ENCODE measurements at places on chromosomes 5 and 9. TPM values are rescaled to one million over a fixed set of nuclear protein-coding genes. Genes with fewer than 3 reads are reported as not detected.
A peak's percentile ranks its signal among the peaks of the same experiment; 100 is the strongest.

- peaks cover 45% of the 10 kb centered on the region for H3K4me1 ChIP-seq
- peaks cover 8% of the 10 kb centered on the region for H3K36me3 ChIP-seq
- peak overlapping the region; percentile 97 for H3K4me3 ChIP-seq
These were observed 1.4 kb downstream of the MLLT3 start for GRCh38 chr9:20620650-20621470.

GRCh38 chr9:12908895-12909294 lies 134.1 kb downstream of the LURAP1L start:
- H3K36me3 ChIP-seq, result no peaks in the 10 kb centered on the region
- no peak overlapping the region for H3K4me3 ChIP-seq
- no peak for DNase-seq
- no peaks in the 10 kb centered on the region for H3K27me3 ChIP-seq
- H3K4me1 ChIP-seq, result no peaks in the 10 kb centered on the region

- no peak for DNase-seq
- H3K4me3 ChIP-seq, result no peak overlapping the region
- no peak overlapping the region for H3K27ac ChIP-seq
- no peaks in the 10 kb centered on the region for H3K27me3 ChIP-seq
- peaks cover 3% of the 10 kb centered on the region for H3K4me1 ChIP-seq
These were observed 215.3 kb downstream of the PRELID2 start for GRCh38 chr5:145619806-145620310.

GRCh38 chr5:8522646-8523045 lies 653.7 kb downstream of the MTRR start:
- H3K27ac ChIP-seq, result no peak overlapping the region
- H3K27me3 ChIP-seq, result no peaks in the 10 kb centered on the region
- H3K36me3 ChIP-seq, result no peaks in the 10 kb centered on the region
- peaks cover 4% of the 10 kb centered on the region for H3K4me1 ChIP-seq
- H3K4me3 ChIP-seq, result no peak overlapping the region
- no peak for DNase-seq

- peaks cover 15% of the 10 kb centered on the region for H3K27me3 ChIP-seq
- no peak overlapping the region for H3K27ac ChIP-seq
These were observed 96.7 kb downstream of the CAVIN4 start for GRCh38 chr9:100674419-100675122.

DNA sequence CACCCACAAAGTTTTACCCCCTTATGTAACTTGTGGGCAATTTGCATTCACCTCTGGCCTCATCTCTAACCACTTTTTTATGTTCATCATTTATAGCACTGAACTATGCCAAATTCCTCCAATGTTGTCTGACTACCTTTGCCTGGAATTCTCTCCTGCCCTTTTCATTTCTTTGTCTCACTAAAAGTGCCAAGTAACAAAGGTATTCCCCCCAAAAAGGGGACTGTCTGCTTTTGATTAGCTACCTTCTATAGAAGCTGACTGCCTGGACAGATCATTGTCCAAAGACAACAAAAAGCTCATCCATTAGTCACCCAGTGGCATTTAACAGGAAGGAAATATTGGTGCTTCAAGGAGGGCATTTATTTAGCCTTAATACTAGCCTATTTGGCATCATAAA lies 189.9 kb upstream of the VCAN start:
- H3K27ac ChIP-seq, result peak overlapping the region; percentile 46
- no peaks in the 10 kb centered on the region for H3K27me3 ChIP-seq
- H3K36me3 ChIP-seq, result no peaks in the 10 kb centered on the region
- H3K4me3 ChIP-seq, result no peak overlapping the region
- peaks cover 26% of the 10 kb centered on the region for H3K4me1 ChIP-seq
- DNase-seq, result no peak

DNA sequence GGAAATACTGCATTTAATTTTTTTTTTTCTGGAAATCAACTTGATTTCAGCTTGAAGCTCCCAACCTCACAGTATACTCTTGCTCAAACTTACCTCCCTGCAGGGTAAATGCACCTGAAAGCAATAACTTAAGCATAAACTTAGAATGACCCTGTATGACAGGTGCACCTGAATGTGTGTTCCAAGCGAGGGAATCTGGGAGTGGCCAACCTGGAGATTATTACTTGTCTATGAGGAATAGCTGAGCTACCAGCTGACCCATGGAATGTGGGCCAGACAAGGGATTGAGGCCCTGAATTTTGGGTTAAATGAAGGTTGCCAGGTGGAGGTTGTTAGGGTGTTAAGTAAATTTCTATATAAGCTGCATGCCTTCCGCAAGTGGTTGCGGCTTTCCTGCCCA lies 140.6 kb downstream of the OSTF1 start:
- H3K36me3 ChIP-seq, result no peaks in the 10 kb centered on the region
- peaks cover 16% of the 10 kb centered on the region for H3K27me3 ChIP-seq
- H3K4me1 ChIP-seq, result no peaks in the 10 kb centered on the region
- no peak overlapping the region for H3K4me3 ChIP-seq

DNA sequence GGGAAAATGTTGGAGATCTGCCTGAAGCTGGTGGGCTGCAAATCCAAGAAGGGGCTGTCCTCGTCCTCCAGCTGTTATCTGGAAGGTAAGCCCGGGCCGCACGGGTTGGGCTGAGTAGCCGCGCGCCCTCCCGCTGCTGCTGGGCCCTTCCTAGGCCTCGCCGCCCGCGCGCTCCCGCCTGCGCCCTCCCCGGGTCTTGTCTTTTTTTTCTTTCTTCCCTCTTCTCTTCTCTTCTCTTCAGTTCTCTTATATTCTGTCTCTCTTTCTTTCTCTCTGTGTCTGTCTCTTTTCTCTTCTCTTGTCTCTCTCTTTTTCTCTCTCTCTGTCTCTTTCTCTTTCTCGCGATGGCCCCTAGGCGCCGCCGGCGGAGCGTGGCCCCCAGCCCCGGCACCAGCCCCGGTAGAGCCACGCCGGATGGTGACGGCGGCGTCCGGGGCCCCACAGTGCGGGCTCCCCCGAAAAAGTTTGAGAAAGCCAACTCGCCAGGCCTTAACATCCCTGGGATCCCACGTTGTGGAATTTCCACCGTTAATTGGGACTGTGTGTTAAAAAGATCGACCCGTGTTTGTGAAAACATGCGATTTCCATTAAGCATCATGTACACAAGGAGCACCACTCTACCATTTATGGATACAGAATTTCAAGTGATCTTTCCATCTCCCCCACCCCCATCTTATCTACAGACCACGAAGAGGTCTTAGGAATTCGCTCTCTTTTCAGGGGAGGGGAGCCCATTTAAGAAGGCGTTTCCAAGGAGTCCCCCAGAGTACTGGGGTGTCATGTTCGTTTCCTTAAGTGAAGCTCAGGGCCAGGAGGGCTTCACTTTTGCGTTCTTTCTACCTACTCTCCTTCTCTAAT lies 616 bp downstream of the ABL1 start:
- H3K4me1 ChIP-seq, result peaks cover 61% of the 10 kb centered on the region
- H3K36me3 ChIP-seq, result no peaks in the 10 kb centered on the region
- H3K27ac ChIP-seq, result peak overlapping the region; percentile 98
- no peaks in the 10 kb centered on the region for H3K27me3 ChIP-seq
- peak overlapping the region; percentile 98 for H3K4me3 ChIP-seq

Gene SCGB3A2
- total RNA-seq, result not detected

Gene BTNL3
- total RNA-seq, result not detected

Gene SLC34A3
- not detected for total RNA-seq

Gene CDX1
- 1.0 TPM for total RNA-seq

Gene DIPK1B
- 11.4 TPM for total RNA-seq

Gene TRIM7
- total RNA-seq, result 4.0 TPM

Gene NTNG2
- 6.7 TPM for total RNA-seq

Gene CSF1R
- 1.2 TPM for total RNA-seq

Gene AJM1
- total RNA-seq, result 4.5 TPM

Gene TAF1L
- not detected for total RNA-seq
